T-helper 2 cell (primary cell): ENCODE measurements at places on chromosomes 2 and 18.

DNA sequence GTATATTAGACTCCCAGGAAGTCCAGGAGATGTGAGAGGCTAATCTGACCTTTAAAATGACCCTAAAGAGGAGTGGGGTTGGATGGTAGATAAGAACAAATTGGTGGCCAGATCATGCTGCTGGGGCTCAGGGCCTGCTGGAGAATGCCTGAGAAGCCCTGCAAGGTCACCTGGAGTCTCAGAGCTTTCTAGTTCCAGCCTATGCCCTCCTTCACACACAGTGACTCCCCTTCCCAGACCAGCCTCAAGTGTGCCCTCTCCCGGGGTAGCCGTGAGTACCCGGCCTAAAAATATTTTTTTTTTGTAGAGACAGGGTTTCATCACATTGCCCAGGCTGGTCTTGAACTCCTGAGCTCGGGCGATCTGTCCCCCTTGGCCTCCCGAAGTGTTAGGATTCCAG is 44.2 kb upstream of the FZD5 start:
- DNase-seq, result no peak

- no peak for DNase-seq
Observed at GRCh38 chr2:141490886-141491285, 639.9 kb downstream of the LRP1B start.

- no peak for DNase-seq
Observed at GRCh38 chr2:171158036-171158789, 2.5 kb downstream of the TLK1 start.

- no peak for DNase-seq
Observed at GRCh38 chr2:201839727-201840126, 33.4 kb downstream of the CDK15 start.

GRCh38 chr18:56314396-56314795 is 324.0 kb downstream of the TXNL1 start:
- no peak for DNase-seq

GRCh38 chr2:215737477-215737876 is 275.9 kb downstream of the MREG start:
- DNase-seq, result no peak

DNA sequence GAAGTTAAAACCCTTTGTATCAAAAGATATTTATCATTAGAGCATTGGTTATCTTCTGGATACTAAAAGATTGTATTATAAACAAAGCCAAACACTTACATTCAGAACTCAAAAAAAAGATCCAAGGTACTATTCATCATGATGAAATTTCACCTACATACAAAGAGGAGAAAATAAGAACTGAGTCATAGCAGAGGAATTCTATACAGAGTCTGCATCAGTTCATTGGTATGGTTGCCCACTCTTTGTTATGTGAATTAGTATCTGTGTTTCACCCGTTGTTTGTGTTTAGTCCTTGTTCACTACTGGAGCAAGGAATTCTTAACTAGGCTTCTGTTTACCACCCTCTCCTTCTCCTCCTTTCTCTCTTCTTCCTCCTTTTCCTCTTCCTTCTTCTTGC is 157.9 kb downstream of the LNPK start:
- DNase-seq, result no peak
